GM23248 (cell line): ENCODE measurements at places on chromosomes 6 and 20. TPM values are rescaled to one million over a fixed set of nuclear protein-coding genes. Genes with fewer than 3 reads are reported as not detected.
A peak's percentile ranks its signal among the peaks of the same experiment; 100 is the strongest.

- no peak for DNase-seq
These were observed 449.4 kb upstream of the CHD6 start for GRCh38 chr20:42067596-42067995.

GRCh38 chr6:56550301-56550700 lies 92.4 kb downstream of the DST start:
- peak; percentile 41 for DNase-seq

- DNase-seq, result no peak
These were observed 78.7 kb downstream of the IRF4 start for GRCh38 chr6:470051-470900.

DNA sequence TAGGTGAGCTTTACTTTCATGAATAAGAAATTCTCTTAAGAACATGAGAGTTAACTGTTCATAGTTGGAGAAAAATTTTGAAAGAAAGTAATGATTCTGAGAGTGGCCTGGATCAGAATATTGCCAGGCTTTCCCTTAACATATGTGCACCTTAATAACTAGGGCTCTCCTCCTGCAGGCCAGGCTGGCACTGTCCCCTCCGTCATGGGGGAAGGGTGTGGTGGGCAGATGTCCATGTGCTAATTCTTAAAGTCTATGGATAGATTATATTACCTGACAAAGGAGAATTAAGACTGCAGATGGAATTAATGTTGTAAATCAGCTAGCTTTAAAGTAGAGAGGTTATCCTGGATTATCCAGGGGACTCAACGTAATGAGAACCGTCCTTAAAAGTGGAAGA lies 10.9 kb upstream of the KLHL32 start:
- no peak for DNase-seq

DNA sequence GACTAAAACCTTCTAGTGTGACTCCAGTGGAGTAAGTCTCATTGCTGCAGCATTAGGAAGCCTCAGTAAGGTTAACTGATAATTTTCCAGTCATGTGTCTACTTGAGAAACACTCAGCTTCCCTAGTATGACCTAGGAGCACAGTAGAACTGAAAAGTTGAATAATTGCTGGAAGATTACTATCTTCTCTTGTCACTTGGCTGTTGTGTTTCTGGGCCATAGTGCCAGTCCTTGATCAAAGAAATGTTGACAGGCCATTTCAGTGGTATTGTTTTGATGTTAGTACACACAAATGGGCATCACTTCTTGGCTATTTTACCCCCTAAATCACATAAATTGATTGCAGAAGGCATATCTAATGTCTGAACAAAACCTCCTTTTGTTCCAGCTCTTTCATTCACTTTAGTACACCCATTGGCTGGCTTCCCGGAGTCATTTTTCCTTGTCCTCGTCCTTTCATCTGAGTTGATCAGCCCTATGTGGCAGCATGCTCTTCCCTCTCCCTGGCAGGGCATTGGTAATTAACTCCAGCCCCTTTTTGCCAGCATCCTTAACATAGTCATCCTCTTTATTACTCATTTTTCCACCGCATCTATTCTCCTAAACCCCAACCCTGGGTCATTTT lies 6.0 kb downstream of the ENPP3 start:
- peak; percentile 36 for DNase-seq

DNA sequence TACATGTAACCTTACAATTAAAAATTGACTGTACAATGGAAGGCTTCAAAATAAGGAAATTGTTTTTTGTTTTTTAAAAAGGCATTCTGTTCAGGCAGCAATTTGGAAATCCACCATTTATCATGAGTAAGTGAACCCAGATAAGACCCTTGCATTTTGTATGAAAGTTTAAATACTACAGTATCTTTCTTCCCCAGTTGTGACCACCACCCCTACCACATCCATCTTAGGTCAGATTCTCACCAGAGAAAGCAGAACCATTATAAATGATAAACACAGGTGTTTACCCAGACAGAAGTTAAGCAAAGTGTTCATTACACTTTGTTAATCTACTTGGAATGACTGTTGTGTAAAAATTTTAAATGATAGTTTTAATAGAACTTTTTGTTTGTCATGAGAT lies 20.2 kb downstream of the SENP6 start:
- DNase-seq, result no peak

DNA sequence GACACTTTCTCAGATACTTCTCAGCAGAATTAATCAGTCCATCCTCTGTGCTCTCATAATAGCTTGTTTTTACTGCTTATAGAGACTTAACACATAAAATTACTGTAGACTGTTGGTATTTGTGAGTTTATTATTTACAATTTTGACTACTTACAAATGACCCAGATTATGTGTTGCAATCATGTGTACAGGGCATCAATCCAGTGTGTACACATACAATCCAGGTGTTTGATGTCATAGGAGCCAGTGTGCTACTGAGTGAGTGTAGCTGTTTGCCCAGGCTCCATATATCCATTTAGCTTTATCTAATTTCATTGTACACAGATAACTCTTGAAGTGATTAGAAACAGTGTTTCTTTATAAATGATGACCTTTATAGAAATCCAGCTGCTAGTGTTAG lies 31.3 kb downstream of the TRMT11 start:
- DNase-seq, result no peak

- DNase-seq, result no peak
These were observed 84.7 kb upstream of the GJE1 start for GRCh38 chr6:142047934-142048592.

- no peak for DNase-seq
These were observed 61.6 kb downstream of the MRAP2 start for GRCh38 chr6:84095156-84095555.

GRCh38 chr20:18676396-18676795 lies 88.5 kb downstream of the DTD1 start:
- no peak for DNase-seq

DNA sequence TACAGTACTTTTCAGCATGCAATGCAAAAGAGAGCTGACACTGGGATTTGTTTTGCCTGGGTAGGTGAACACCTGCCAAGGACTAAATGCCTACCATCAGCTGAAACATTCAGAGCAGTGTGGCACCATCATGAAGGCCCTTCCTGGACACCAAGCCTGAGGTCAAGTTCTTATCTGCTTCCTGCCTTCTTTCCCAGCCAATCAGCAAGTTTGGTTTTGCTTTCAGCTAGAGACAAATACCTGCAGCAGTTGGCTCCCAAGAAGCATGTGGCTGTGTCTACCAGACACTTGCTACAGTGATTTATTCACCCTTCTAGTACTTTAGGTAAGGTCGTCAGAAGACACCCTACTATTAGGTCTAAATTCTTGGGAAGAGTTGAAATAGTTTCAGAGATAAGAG lies 112.8 kb downstream of the TBX18 start:
- DNase-seq, result no peak

DNA sequence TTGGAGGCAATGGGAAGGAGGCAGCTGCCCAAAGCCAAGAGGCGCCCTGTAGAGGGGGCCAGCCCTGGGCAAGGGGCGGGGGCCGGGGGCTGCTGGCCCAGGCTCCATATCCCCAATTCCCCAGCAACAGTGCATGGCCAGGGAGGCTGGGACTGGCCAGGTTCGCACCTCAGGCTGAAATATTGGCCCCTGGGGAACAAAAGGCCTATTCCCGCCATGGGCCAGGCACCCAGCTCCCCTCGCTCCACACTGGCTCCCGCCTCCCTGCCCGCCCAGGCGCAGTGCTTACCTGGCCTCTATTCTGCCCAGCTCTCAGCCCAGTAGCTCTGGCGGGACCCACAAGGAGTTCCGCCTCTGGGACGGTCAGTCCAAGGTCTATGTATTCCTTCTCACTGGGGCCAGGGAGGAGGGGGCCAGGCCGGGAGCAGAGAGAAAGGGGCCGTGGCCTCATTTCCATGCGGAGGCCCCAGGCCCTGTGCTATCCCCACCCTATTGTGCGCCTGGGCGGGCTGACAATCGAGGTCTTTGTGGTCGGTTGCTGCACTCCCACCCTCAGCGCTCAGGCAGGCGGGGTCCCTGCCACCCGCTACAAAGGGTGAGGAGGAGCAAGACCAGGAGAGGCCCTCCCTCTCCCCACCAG lies 42.3 kb downstream of the YTHDF1 start:
- no peak for DNase-seq

DNA sequence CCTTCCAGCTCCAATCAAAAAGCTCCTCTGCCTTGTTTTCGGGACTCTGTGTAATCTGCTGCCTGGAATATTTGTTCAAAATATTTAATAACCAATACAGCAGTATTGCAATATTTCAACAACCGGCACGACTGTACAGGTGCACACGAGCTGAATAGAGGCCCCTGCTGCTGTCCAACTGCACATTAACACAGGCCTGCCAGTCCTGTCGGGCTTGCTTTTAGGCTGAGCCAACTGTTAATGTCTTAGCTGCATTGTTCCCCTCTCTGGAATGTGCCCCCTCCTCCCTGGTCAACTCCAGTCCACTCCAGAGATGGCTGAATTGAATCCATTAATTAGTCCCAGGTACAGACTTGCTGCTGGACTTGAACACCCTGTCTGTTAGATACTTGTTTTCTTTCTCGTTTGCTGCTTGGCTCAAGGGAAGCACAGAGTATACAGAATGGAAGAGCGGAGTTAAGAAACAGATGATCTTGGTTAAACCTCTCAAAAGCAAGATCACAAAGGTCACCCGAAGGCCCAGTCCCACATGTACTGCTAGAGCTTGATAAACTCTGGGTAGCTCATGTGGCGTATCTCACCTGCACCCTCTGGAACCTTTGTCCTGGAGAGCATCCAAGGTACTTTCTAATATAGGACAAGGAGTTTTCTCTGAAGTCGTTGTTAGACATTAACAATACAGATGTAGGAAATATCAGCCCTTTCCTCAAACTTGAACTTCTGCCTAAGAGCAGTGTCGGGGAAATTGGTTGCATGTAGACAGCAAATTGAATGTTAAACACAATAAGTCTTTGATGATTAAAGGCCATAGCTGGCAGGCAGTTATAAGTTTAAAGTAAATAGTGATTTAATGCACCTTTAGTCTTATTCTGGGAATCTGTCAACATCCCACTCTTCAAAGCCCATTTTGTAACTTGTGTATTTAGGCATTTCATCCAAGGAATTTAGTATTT lies 31.9 kb downstream of the SHLD1 start:
- no peak for DNase-seq

DNA sequence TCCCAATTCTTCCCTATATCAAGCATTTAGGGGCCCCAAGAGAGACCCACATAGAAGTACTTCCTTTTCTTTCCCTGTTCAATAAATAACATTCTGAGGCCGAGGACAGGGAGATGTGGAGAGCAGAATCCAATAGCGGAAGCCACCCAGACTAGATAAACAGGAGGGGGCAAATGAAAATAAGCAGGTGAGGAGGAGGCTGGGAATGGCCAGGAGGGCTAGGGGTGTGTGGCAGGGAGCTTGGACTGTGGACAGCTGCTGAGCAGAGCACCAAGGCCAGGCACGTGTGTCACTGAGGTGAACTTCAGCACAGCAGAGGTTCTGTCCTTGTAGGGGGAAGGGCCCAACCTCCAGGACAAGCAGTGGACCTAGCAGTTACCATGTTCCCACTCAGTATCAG lies 339.2 kb downstream of the FOXA2 start:
- no peak for DNase-seq

GRCh38 chr20:4369798-4370124 lies 351.9 kb upstream of the PRND start:
- no peak for DNase-seq

GRCh38 chr20:39399463-39399862 lies 437.3 kb downstream of the DHX35 start:
- no peak for DNase-seq

Gene COL11A2
- 0.25 and 0.32 TPM in 2 replicates for total RNA-seq

Gene RAB22A
- total RNA-seq, result 21.2 and 23.0 TPM in 2 replicates

Gene SLC32A1
- not detected in 2 replicates for total RNA-seq

Gene XPO5
- total RNA-seq, result 27.6 and 29.5 TPM in 2 replicates

Gene LTB
- total RNA-seq, result not detected in 2 replicates

Gene SLC13A3
- 0.89 and 2.4 TPM in 2 replicates for total RNA-seq

Gene NKX2-4
- total RNA-seq, result not detected in 2 replicates

Gene PLCB1
- 12.8 and 14.4 TPM in 2 replicates for total RNA-seq

Gene C20orf141
- not detected in 2 replicates for total RNA-seq

Gene TAGAP
- total RNA-seq, result not detected in 2 replicates

Gene MYCT1
- under 0.01 and 0.11 TPM in 2 replicates for total RNA-seq

Gene TSPO2
- not detected in 2 replicates for total RNA-seq
